ENCODE measurements at places on chromosomes 5 and 9.

DNA sequence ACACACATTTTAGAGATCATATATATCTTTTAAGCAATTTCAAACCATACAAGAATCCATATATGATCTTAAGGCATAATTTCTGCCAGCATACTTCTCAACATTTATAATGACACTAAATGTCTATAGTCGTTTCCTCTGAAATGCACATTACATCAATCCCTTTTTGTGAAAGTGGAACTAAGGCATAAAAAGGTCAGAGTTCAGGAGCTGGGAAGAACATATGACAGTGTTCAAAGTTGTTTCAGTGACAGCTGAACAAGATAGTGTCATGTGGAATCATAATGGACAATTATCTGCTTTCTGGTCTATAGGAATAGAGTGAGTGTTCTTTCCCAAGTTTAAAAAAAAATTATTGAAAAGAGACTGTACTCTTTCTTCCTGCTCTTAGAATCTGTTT is 2.4 kb upstream of the MOB3B start:
- DNase-seq = no peak

- DNase-seq = no peak
Observed at GRCh38 chr9:4762886-4763541, 22.0 kb upstream of the AK3 start.

- no peak for DNase-seq
Observed at GRCh38 chr9:942805-943580, 33.5 kb upstream of the DMRT3 start.

DNA sequence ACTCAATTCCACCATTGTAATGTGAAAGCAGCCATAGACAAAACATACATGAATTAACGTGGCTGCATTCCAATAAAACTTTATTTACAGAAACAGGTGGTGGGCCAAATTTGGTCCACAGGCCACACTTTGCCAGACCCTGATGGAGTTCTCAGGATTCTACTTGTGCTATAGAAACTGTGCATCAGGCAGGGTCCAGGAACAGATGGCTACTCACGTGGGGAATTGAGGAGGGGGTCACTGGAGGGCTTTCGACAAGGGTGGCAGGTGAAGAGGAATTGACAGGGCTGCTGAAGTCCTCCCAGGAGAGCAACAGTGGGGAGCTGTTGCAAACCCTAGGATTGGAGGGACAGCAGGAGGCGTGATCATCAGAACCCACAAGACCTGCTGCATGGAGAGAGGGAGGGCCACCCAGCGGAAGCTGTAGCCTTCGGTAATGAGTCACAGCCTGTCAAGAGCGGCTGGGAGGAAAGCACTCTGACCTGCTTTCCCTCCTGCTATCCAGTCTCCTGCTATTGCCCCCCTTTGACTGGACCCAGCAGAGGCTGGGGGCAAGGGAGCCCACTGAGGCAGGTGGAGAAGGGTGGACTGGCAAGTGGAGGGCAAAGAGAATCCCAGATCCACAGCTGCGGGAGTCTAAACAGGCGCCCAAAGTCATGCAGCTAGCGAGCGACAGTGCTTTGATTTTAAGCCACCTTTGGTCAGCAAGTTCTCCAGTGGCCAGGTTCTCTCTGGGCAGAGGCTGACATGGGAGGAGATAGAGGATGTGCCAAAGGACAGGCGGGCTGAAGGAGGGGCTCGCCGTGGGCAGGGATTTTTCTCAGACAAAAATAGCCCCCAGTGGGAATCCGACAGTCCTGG is 138.3 kb upstream of the SMIM23 start:
- peak; percentile 64 for DNase-seq

DNA sequence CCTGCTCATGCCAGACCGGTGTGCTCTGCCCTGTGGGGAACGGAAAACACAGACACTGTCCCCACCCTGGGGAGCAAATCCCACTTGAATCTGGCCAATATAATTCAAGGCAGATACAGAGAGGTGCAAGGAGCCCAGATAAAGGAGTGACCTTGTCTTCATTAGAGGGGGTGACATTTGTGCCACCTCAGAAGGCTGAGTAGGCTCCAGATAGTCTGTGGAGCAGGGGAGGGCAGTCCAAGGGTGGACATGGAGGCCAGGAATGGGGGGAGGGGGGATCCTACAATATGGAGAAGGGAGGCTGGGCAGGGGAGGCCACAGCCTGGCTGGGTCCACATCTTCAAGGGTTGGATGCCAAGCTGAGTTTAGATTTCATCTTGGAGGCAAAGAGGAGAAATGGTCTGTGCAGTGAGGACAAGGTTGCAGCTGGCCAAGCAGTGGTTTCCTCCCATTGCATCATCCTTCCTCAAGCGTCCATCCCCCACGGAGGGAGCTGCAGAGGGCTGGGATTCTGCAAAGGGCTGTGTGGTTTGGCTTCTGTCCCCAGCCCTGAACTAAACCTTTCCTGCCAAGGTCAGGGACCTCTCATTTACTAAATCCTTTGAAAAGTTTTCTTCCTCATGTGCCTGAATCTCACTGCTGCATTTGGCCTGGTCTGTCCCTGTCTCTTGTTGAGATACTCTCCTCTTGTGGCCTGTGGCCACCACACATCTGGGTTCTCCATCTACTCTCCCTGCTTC is 60.1 kb downstream of the GALNT12 start:
- peak; percentile 23 for DNase-seq

GRCh38 chr5:35651002-35651756 is 33.5 kb downstream of the SPEF2 start:
- peak; percentile 43 for DNase-seq

DNA sequence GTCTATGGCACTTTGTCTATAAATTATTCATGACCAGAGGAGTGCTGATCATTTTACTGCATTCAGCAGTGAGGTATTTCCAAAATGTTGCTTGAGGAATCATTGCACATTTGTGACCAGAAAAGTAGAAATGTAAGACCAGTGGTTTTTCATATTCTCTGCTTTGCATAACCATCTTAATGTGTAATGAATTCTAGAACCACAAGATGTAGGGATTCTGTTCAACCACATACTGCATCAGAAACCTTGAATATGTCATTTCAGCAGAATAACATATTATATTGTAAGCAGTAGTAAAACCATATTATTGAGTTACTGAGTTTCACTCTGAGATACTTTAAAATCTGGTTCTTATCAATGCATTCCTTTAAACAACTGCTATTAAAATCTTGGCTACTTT is 1243.4 kb downstream of the MAT2B start:
- no peak for DNase-seq

DNA sequence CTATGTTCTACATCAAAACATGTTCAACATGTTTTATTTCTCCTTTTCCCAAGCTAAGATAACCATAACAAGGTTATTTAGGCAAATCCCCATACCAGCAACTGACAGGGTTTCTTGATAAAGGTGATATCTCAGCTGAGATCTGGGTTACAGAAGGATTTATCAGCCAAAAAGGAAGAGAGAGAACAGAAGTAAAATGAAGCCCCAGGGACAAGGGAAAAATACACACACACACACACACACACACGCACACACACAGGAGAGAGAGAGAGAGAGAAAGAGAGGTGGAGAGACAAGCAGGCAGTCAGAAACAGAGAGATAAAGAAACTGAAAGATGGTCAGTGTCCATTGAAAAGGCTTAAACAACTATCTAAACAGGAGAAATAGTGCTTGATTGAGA is 19.7 kb upstream of the MLLT3 start:
- DNase-seq = no peak

- no peak for DNase-seq
Observed at GRCh38 chr5:39808656-39809055, 383.9 kb upstream of the DAB2 start.

GRCh38 chr5:64206653-64207052 is 41.0 kb downstream of the RNF180 start:
- no peak for DNase-seq

- DNase-seq = no peak
Observed at GRCh38 chr9:34717996-34718614, 8.2 kb upstream of the CCL21 start.

- peak; percentile 63 for DNase-seq
Observed at GRCh38 chr9:23590276-23591000, 235.6 kb downstream of the ELAVL2 start.

DNA sequence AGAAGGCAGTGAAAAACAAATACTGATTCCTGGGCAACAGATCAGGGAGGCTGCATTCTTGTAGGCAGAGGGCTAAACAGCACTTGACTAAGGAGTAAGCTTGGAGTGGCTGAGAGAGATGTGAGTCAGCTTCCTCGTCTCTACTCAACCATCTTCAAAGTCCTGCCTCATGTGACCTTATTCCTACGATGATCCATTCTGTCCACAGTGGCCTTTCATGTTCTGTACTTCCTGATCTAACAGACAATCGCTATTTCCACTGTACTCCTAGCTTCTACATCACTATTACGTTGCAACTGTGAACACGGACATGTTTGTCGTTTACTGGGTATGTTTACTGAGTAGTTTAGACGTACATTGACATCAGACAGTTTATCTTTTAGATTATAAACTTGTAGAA is 365.4 kb downstream of the ARL15 start:
- no peak for DNase-seq

- DNase-seq = peak; percentile 43
Observed at GRCh38 chr5:136906545-136906944, 541.2 kb upstream of the TRPC7 start.

- DNase-seq = no peak
Observed at GRCh38 chr9:7461791-7462190, 337.8 kb downstream of the DMAC1 start.

GRCh38 chr5:86977190-86977589 is 290.5 kb upstream of the RASA1 start:
- DNase-seq = no peak

GRCh38 chr9:738209-738915 is 103.1 kb upstream of the DMRT1 start:
- peak; percentile 91 for DNase-seq

- DNase-seq = no peak
Observed at GRCh38 chr5:145463634-145464033, 371.5 kb downstream of the PRELID2 start.

DNA sequence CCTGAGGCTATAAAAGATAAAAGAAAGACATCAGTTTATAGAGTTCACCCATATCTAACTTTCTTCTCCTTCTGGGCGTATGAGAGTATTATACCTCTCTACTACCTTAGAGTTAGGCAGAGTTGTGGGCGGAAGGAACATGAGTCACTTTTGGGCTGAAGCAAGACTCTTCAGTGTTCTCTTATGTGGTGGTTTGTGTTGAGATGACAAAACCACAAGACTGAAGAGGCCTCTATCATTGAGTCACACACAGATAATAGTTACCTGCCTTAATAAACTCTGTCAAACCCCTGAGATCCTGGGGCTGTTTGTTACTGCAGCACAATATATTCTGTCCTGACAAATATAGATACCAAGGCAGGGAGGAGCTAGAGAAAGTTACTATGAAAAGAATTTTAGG is 184.2 kb downstream of the EFNA5 start:
- no peak for DNase-seq

GRCh38 chr9:111136180-111136579 is 97.9 kb upstream of the LPAR1 start:
- DNase-seq = no peak

GRCh38 chr5:133459474-133460160 is 152.7 kb downstream of the FSTL4 start:
- DNase-seq = no peak

- DNase-seq = no peak
Observed at GRCh38 chr5:92896722-92897121, 684.3 kb downstream of the NR2F1-AS1 start.

GRCh38 chr9:123795336-123795735 is 134.6 kb downstream of the DENND1A start:
- no peak for DNase-seq

DNA sequence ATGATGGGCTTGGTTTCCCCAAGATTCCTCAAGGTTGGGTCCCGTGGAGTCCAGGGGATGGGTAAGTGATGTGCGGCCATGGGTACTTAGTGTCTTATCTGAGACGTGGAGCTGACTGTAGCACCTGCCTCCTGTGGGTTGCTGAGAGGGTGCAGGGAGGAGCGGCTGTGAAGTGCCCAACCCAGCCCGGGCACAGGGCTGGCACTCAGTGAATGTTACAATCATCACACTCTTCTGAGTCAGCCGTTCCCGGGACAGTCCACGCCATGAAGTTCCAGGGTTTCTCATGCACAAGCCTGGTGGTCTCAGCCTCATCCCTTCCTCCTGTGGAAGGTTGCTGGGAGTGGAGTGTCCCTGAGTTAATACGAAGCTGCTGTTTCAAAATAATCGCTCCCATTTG is 29.1 kb downstream of the NTNG2 start:
- DNase-seq = no peak

DNA sequence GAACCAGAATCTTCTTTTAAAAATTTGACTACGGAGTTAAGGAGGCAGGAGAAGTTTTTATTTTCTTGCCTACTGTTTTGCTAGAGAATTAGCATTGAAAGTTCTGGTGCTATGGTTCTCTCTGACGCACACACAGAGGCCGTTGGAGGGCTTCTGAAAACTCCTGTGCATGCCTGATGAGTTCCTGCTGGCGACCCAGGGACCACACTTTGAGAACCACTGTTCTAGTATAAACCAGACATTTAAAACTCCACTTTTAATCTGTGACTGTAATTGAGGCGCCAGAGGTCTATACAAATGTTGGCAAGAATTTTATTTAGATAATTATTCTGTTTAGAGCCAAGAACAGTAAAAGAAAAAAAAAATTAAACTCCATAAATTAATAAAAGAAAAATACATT is 99.5 kb upstream of the OTULINL start:
- DNase-seq = no peak

DNA sequence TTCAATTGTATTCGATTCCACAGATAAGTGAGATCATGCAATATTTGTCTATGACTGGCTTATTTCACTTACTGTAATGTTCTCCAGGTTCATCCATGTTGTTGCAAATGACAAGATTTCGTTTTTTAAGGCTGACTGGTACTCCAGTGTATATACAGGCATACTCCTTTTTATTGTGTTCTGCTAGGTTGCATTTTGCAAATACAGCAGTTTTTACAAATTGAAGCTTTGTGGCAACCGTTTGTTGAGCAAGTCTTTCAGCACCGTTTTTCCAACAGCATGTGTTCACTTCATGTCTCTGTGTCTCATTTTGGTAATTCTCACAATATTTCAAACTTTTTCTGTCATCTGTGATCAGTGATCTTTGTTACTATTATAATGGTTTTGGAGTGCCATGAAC is 82.7 kb downstream of the DMXL1 start:
- DNase-seq = no peak

DNA sequence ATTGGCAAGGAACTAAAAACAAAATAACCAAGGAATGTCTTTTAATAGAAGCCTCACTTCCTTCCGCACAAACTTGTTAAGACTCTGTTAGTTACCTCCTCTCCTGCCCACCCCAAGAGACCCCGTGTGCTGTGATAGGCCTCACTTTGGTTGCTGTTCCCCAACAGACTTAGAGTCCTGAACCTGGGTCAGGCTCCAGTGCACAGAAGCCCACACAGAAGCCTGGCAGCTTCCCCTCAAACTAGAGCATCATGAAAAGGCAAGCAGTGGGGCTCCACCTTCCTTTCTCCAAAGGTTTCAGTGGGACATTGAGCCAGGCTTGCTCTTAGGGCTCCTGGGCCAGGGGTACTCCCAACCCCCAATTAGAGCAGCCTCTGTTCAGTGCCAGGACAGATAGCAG is 230.5 kb downstream of the ESM1 start:
- no peak for DNase-seq

DNA sequence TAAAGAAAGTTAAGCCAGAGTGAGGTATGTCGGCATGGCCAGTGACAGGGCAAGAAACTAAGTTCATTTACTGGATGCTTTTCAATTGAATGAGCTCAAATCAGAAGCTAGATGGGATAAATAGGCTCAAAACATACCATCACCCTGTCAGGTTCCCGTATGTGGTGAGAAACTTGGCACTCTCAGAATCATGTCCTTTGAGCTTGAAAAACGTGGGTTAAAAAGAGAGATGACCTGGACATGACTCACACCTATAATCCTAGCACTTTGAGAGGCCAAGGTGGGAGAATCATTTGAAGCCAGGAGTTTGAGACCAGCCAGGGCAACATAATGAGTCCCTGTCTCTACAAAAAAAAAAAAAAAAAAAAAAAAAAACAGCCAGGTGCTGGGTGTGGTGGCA is 121.7 kb upstream of the RGMB start:
- no peak for DNase-seq
